GM12892 (cell line): ENCODE measurements at places on chromosomes 3 and 15.

GRCh38 chr3:184078851-184079250 is 18.0 kb upstream of the HTR3E start:
- no peak for DNase-seq

DNA sequence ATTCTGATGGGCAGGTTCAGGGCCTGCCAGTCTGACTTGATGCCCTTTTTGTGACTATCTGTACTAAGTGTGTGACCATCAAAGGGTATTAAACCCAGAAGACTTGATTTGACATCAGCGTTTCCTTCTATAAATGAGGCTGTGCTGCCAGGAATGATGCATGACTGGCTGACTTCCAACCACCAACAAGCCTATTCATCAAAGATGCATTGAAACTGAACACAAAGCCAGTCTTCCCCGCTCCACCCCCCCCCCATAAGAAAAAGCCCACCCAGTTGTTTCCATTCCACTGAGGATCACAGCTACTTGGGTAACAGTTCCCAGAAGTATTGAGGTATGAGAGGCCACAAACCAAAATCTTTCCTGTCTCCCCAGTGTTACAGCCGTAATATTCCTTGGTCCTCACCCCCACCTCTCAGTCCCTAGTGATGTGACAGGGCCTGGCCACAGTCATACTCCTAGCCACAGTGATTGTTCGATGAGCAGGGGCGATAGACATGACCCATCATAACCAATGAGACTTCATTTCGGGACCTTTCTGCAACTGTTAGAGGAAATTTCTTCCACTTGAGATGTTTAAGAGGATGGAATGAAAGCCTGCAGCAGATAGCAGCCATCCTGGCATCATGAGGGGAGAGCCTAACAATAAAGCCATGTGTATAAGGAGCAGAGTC is 22.6 kb downstream of the SH3BP5 start:
- DNase-seq = no peak

DNA sequence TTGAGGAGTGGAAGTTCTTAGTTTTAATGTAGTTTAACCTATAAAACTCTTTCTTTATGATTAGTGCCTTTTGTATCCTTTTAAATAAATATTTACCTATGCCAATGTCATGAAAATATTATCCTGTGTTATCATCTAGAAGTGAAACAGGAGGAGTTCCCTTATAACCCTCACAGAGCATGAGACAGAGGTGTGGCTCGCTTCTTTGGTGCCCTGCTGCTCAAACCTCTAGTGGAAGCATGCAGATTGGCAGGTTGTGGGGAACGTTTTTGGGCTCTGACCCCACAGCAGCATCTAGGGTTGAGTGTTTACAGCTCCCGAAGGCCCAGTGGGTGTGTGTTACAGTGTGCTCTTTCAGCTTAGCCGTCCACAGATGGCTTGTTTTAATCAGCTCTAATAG is 459.4 kb upstream of the AZI2 start:
- DNase-seq = no peak

DNA sequence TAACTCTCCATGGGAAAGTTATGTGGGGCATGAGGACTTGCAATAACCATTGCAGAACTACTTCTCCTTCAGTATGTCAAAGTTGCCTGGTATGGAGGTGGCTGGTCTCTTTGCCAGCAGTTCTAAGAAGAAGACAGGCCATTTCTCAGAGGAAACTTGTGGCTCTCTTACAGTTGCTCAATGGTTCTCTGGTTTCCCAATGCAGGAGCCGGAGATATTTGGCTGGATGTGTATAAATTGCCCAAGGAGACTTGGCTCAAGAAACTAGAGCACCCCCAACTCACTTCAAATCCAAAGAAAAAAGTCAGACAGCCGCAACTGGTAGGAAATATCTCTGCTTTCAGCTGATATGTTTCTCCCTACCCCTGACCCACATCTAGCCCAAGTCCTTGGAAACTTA is 24.2 kb downstream of the WDR93 start:
- DNase-seq = no peak

DNA sequence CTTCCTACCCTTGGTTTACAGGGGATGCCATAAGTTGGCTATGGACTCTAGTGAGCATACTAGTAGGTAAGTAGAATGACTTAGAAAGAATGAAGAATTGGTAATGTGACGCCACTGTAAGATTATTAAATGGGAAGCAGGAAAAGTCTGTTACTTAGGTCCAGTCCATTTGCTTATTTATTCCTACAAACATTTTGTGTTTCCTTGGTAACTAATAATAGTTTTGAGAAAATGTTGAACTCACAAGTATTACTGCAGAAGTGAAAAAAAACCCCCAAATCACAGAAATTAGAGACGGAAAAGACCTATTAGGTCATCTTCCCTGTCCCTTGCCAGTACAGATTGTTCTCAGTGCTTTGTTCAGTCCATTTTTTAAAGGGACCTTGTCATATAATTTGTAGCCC is 63.5 kb downstream of the CMSS1 start:
- DNase-seq = no peak

DNA sequence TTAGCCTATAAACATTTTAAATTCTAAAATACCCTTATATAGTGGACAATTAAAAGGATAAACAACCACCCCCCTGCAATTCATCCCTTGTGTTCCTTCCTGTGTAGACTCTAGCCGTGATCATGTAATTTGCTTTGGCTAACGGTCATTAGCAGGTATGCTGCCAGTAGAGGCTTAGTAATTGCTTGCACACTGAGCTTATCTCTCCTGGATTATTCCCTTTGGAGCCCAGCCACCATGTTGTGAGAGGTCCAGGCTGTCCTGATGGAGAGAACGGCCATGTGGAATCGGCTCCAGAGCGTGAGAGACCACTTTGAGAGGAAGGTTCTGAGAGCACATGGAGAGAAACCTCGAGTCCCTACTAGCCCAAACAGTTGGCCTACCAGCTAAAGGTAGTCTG is 11.0 kb upstream of the BNC1 start:
- DNase-seq = no peak

GRCh38 chr15:82829234-82829633 is 19.8 kb downstream of the WHAMM start:
- no peak for DNase-seq

- no peak for DNase-seq
Observed at GRCh38 chr3:196813903-196814302, 53.8 kb upstream of the SENP5 start.

DNA sequence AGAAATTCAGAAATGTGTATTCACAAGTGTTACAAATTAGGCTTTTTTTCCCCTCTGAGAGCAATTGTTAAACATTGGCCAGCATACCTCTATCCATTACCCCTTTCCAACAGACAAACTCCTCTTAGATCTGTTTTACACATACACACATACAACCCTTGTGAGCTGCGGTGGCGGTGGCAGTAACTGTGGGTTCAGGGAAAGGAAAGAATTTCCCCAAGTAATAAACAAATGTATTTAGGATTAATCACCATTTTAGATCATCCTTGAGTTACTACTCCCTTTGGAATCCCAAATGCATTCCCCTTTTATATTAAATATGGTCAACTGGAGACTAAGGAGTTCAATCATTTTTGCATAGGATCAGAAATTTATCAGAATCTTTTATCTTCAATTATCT is 667.0 kb downstream of the FHIT start:
- no peak for DNase-seq

DNA sequence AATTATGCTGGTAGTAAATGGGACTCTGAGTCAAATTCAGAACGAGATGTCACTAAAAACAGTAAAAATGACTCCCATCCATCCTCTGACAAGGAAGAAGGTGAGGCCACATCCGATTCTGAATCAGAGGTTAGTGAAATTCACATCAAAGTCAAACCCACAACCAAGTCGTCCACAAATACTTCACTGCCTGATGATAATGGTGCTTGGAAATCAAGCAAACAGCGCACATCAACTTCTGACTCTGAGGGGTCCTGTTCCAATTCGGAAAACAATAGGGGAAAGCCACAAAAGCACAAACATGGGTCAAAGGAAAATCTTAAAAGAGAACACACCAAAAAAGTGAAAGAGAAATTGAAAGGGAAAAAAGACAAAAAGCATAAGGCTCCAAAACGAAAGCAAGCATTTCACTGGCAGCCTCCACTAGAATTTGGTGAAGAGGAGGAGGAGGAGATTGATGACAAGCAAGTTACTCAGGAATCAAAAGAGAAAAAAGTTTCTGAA is 15.1 kb upstream of the ZBTB47 start:
- no peak for DNase-seq

DNA sequence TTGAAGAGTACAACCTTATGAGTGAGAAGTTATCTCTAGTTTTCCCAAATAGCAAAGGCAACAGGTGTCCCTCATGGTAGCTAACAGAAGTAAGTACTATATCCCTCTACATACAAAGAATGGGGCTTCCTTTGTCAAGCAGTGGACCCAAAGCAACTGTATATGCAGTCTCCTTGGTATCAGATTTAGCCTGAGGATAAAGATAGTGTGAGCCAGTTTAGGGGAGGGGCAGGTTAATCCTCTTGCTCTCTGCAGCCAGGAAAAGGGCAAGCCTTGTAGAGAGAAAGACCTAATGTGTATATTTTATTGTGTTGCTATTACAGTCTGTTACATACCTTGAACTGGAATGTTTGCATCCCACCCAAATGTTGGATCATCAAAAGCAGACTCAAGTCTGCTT is 117.9 kb upstream of the COL8A1 start:
- no peak for DNase-seq

GRCh38 chr3:143122608-143123352 is 3.2 kb downstream of the CHST2 start:
- DNase-seq = no peak

DNA sequence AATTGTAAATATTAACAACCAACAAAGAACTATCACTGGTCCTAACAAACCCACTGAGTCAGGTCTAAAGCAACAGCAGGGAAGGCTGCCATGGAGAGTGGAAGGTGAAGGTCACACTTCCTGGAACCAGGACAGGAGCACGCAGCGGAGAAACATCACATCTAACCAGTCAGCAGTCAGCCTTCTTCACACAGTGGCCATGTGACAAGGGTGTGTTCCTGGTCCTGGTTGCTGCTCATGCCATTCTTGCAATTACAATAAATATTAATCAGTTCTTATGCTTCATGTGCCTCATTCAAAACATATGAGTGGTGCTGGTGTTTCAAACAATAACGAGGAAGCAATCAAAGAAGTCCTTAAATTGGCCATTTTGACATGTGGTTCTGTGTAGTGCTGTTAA is 162.8 kb downstream of the ARRDC4 start:
- DNase-seq = no peak

DNA sequence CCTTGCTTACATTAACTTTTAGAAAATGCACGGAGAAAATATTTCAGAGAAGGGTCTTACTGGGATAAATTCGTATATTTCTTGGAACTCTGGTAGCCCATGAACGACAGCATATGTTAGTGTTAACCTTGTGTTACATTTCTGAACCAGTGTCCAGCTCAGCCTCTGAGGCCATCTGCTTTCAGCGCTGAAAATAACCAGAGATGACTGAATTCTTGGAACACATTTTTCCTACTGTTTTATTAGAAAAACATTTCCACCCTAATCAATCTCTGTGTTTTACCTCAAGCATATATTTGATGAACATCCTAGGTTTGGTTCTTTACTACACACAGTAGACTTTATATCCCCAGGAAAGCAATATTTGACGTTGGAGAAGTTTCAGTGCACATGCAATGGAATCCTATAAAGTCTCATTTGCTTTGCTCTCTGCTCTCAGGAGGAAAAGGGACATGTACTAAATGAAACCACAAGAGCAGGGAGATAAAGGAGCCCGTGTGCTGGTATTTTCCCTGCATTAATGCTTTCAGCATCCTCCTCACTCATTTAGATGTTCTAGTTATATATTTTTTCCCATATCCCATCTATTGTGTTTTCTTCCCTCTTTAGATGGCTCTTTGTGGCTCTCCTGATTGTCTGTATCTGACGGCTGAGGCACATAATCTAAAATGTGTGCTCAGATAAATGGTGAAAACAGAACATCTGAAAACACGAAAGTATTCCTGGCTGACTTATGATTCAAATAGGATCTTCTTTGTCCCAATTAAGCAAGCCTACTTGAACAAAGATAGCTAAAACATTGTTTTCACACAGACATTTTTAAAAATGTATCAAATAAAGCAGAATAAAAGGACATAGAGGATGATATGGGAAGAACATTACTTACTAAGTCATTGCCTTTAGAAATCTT is 151.7 kb upstream of the KCNMB2 start:
- no peak for DNase-seq

- no peak for DNase-seq
Observed at GRCh38 chr3:166446291-166446690, 609.1 kb upstream of the BCHE start.

DNA sequence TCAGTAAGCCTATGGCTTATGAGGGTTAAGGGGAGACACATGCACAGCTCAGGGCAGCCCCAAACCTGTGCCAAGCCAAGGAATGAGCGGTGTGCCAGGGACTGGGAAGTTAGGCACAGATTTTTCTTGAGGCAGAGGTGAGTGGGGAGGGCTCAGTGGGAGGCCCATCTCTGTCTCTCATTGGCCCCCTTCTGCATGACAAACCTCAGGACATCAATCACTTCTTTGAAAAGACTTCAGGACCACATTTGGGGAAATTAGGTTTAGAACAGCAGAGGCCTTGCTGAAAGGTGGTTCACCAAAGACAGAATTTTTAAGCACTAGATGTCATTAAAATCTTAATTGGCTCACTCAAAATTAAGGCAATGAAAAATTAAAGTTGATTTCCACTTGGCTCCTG is 57.2 kb downstream of the RAB11A start:
- DNase-seq = no peak

GRCh38 chr3:134710313-134710680 is 59.5 kb upstream of the KY start:
- DNase-seq = no peak

DNA sequence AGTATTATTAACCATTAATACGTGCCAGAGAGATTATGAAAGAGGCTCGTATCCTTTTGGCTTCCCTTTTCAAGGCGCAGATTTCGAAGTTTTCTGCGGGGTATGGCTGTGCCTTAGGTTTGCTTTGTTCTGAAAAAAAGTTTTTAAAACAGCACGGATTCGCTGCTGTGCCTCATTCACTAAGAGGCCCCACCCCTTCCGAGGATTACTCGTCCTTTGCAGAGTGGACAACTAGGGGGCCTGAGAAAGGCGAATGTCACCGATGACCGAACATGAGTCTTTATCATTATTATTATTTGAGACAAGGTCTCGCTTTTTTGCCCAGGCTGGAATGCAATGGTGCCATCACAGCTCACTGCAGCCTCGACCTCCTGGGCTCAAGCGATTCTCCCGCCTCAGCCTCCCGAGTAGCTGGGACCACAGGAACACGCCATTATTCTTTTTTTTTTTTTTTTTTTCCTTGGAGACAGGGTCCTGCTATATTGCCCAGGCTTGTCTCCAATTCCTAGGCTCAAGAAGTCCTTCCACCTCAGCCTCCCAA is 684 bp upstream of the RPS27L start:
- no peak for DNase-seq

GRCh38 chr3:22861426-22861825 is 341.7 kb upstream of the UBE2E2 start:
- DNase-seq = no peak

GRCh38 chr15:77064063-77064462 is 6.8 kb downstream of the TSPAN3 start:
- no peak for DNase-seq
